ENCODE measurements at places on chromosomes 3 and 15.

- peak; percentile 14 for DNase-seq
Measured at GRCh38 chr15:80424381-80424780, 20.2 kb downstream of the ARNT2 start.

- no peak for DNase-seq
Measured at GRCh38 chr3:101278727-101279126, 41.6 kb downstream of the IMPG2 start.

DNA sequence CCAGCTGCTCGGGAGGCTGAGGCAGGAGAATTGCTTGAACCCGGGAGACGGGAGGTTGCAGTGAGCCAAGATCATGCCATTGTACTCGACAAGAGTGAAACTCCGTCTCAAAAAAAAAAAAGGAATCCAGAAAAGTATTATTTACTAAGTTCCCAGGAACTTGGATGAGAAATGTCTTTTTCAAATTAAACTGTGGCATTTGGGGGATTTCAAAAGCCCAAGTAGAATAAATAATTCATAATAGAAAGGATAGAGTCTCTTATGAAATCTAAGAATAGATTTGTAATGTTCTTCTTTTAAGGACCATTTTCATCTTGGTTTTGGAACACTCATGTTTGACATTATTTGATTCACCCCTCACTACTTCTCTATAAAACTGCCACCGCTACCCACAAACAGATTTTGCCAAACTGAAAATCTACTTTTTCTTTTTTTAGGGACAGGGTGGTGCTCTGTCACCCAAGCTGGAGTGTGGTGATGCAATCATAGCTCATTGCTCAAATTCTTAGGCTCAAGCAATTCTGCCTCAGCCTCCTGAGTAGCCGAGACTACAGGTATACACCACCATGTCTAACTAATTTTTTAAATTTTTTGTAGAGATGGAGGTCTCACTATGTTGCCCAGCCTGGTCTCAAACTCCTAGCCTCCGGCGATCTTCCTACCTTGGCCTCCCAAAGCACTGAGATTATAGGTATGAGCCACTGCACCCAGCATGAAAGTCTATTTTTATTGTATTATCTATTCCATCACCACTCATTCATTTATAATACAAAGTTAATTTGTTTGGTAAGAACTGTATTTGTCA, 99.3 kb downstream of the SENP2 start:
- DNase-seq: no peak

DNA sequence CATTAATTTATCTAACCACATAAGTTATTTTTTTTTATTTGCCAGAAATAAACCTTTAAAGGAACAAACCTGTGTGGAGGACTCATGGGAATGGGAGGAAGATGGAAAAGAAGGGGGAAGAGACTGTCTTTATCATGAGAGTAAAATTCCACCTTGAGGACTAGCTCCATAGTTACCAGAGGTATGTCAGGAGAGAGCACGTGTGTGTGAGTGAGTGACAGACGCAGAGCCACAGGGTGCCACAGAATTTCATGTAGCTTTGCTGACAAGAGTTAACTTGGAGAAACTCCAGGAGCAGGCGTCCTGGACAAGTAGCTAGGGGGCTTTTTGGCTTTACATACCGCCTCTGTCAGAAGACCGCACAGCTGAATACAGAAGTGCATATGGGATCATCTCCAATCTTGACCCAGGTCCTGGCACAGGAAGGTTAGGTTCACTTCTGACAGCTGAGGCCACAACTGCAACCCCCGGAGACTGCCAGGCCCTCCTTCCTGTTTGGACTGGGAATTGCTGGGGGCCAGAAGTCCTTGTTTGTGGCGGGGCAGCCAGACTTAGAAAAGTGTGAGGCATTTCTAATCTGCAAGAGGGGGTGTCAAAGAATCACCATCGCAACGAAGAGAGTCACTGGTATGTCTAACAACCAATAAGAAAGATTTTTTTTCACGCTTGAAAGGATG, 197.8 kb upstream of the TPM1 start:
- no peak for DNase-seq

DNA sequence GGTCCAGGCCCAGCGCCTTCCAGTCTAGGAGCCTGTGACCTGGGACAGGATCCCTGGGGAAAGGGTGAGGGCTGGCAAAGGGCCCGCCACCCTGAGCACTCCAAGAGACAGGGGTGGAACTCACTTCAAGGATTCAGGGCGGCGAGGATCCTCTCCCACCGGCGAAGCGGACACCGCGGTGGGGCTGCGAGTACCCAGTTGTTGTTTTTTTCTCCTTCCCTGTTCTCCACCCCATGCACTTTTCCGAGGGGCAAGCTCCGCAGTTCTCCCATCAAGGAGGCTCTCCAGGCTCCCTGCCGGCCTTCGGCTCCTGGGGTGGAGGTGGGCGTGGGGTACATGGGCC, 387 bp upstream of the PAQR5 start:
- DNase-seq: no peak

DNA sequence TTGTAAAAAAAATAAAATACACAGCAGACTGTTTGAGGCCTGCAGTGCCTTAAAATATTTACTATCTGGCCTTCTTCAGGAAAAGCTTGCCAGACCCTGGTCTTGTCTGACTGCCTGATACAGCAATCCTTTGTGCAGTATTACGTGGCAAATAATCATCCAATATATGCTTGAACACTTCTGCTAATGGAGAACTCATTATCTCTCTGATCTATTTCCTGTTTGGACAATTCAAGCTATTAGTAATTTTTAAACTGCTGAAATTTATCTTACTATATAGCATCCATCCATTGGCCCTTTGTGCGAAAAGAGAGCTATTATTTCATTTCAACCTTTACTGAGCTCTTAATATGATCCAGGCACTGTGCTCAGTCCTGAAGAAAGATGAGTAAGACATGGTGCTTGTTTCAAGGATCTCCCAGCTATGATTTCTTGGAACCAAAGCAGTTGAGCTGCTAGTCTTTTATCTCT, 15.9 kb downstream of the ATG7 start:
- no peak for DNase-seq

GRCh38 chr3:141050576-141051442, at the start of gene SPSB4:
Gene SPSB4 (plus strand): TSS chr3:141051347. CDS start chr3:141066105, 14,758 bp downstream.
- DNase-seq: peak; percentile 83

DNA sequence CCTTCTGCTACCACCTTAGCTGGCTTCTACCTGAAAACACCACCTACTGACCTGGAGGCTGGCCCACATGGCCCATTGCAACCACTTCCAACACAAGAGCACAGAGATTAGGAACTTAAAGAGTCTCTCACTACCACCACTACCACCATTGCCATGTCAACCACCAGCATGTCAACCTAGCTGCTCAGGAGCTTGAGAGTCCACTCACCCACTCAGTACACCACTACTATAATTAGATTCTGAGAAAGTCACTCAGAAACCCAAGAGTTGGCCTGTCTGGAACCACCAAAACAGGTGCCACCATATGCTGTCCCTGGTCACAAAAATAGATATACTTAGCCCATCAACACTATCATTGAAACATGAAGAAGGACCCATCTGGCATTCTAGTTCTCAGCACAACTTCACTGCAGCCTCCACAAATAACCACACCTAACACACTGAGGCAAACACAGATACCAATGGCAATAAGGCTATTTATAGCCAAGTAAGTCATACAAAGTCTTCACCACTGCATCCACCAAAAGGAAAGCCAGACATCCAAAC, 806.7 kb upstream of the EPHA6 start:
- DNase-seq: no peak

GRCh38 chr3:50297896-50298725, 1.1 kb downstream of the HYAL3 start:
- no peak for DNase-seq

- no peak for DNase-seq
Measured at GRCh38 chr3:37183375-37183831, 9.0 kb upstream of the LRRFIP2 start.

- peak; percentile 64 for DNase-seq
Measured at GRCh38 chr3:57803647-57804081, 47.6 kb downstream of the SLMAP start.

DNA sequence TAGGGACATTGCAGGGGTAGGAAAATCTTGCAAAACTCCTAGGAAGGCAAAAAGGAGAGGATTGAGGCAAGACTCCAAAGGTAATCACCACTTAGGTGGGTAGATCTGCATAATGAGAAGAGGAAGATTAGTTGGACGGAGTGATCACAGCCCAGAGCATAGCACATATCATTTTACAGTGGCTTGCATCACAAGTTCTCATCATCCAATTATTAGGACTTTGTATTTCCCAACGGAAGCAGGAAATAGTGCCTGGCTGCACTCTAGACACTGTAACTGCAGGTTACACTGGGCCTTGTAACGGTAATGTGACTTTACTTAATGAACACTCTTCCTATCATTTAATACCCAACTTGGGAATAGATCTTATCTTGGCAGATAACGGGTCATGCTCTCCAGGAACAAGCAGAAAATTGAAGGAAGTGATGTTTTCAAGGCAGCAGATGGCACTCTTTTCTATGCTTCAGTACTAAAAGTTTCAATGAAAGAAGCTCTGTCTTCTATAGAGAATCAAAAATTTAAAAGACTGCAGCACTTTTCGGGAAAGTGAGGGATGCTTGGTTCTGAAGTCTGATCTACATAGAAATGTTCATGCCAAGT, 101.9 kb upstream of the KCNMB2 start:
- no peak for DNase-seq

DNA sequence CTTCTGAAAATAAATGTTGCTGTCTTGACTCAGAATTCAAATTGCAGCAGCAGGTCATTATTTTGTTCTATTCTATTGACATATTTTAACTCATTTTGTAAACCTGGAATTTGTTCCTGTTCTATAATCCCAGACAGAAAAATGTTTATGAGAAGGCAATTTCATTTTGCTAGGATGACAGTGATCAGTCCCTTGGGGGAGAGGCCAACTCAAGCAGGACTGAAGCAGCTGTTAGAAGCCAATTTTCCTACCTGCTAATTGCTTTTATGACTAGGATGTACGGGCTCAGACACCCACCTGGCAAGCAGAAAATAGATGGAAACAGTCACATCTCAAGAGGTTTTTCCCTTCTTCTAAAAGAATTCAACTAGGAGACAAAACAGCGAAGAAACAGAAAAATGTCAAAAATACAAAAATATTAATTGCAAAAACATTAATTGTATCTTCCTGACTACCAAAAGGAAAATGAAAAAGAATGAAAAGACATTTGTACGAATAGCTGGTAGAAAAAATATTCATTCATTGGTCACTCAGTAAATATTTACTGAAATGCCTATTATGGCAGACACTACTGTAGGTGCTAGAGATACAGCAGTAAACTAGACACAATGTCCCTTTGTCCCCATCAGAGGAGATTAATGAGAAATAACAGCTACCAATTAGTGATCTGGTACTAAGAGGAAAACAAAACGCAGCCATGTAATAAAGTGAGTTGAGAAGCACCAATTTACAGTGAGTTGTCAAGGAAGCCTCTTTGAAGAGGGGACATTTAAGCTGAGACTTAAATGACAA, 73.5 kb downstream of the PEAK1 start:
- DNase-seq: no peak

DNA sequence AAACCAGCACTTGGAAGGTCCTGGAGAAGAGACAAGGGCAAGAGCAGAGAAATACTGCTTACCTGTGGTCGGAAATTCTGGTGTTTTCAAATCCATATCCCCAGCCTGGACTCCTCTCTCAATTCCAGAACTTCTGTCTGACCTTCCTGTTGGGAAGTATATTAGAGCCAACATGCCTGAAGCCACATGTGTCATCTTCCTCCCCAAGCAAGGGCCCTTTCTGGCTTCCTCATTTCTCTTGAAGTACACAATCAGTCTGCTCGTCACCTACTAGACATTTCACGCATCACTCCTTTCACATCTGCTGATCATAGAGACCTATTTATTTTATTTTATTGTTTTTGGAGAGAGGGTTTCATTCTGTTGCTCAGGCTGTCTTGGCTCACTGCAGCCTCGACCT, 8.4 kb downstream of the PARP14 start:
- no peak for DNase-seq

DNA sequence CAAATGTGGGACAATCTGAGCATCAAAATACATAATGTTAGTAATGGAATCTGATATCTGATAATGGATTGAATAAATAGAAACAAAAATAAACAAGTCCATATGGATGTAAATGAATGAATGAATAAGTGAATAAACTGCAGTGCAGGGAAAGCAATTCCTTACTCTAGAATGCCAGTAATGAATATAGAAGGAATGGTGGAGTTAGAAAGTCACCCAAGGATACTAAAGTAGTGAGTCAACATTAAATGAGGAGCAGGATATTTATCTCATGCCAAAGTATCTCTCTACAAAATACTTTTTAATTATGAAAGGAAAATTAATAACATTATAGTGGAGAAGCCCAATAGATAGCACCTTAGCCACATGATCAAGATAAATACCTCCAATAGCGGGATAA, 300.3 kb downstream of the FEZF2 start:
- no peak for DNase-seq

DNA sequence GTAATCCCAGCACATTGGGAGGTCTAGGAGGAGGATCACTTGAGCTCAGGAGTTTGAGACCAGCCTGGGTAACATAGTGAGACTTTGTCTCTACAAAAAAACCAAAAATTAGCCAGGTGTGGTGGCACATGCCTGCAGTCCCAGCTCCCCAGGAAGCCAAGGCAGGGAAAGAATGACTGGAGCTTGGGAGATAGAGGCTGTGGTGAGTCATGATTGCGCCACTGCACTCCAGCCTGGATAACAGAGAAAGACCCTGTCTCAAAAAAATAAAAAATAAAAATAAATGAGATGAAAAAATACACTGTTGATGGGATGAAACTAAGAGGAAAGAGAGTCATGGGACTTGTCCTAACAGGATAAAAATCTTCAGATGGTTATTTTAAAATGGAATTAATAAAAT, 137.6 kb downstream of the IMPG2 start:
- DNase-seq: no peak

DNA sequence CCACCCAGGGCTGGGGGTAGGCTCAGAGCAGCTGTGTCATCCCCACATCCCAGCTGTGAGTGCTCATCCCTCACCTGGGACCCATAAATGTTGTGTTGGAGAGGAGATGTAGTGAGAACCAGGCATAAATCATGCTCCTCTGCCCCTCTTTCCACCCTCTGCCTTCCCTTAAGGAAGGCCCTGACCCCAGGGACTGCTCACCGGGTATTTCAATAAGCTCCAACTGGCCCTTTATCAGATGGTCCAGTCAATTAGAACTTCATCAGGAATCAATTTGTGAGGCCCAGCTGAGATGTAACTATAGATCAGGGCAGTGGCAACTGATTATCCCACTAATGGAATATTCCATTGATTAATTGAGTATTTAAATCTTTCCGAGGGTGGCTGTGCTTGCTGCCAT, 50.8 kb upstream of the NTRK3 start:
- DNase-seq: no peak

GRCh38 chr3:14332392-14332791, 70.0 kb upstream of the SLC6A6 start:
- no peak for DNase-seq

- DNase-seq: no peak
Measured at GRCh38 chr3:36751326-36751725, 13.0 kb downstream of the DCLK3 start.

- no peak for DNase-seq
Measured at GRCh38 chr15:40927873-40928806, 1.0 kb upstream of the DLL4 start.

- DNase-seq: no peak
Measured at GRCh38 chr15:69060744-69061143, 46.2 kb downstream of the NOX5 start.

- DNase-seq: peak; percentile 81
Measured at GRCh38 chr3:120160050-120160449, 65.8 kb upstream of the GSK3B start.
